ENCODE measurements at places on chromosomes 7 and 10.

GRCh38 chr10:132506711-132507408 is 30.7 kb upstream of the INPP5A start:
- DNase-seq: no peak

DNA sequence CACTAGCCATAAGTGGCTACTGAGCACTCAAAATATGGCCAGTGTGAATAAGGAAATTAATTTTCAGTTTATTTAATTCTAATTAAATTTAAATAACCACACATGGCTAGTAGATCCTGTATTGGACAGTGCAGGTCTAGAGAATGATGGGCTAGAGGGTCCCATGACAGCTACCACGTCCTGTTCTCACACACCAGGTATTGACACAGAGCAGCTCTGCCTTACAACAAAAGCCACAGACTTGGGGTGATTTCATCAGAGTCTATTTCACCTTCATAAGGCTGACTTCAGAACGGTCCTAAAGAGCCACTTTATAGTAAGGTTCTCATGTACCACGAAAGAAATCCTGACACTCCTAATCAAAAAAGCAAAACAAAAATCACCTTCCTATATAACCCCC is 111.3 kb downstream of the UBE2H start:
- DNase-seq: no peak

DNA sequence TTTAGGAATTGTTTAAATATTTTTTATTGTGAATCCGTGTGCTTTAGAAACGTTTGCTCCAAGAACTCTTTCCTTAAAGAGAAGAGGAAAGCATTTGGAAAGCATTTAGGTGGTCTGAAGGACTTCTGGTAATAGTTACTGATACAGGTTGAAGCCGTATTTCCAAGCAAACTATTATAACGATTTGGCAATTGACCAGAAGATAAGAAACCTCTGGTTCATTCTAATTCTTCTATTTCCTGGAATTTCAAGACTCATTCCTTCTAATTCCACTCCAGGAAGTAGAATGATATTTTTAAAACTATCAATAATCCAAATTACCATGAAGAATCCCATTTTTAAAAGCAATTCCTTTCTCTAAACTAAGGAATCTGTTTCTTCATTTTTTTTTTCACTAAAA is 158.9 kb upstream of the AGR3 start:
- DNase-seq: no peak

DNA sequence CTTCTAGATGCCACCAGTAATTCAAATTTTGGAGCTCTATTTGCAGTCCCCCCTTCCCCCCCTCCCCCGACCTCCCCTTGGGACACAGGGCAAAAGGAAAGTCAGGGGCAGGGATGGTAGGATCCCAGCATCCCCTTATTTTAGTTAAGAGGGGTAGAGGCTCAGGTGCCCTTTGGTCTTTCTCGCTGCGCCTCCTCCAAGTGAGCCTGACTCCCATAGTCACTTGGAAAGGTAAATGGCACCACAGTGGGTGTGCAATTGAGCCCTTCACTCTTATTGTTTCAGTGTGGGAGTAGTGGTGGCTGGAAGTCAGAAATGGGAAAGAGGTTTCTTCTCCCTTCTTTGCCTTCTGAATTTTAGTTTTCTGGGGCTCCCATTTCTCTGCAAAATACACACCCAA is 8.2 kb upstream of the FEZF1 start:
- DNase-seq: no peak

DNA sequence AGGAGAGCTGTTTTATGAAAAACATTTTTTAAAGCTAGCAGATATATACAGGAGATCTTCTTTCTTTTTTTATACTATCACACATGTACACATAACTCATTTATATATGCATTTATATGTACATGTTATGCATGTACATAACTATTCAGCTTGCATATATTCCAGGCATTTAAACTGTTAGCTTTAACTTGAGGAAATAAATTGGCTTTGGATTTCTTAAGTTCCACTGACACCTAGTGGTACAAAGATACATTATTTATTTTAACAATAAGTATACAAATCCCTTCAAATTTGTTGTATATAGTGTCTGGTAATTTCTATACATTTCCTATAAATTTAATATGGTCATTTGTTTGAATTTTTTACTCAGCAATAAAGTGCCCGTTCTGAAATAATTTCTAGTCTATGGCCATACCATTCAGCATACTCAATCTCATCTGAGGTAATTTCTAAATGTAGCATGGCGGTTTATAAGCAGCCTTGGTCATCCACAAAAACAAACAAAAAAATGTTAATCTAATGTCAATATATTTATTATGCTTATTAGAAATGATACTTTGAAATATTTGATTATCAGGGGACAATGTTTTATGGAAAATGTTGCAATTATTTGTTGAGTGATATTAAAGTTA is 11.6 kb downstream of the ZDHHC6 start:
- DNase-seq: peak; percentile 37

GRCh38 chr7:34165927-34166550 is 260.7 kb downstream of the BMPER start:
- DNase-seq: peak; percentile 9

GRCh38 chr10:58952747-58953466 is 223.5 kb upstream of the PHYHIPL start:
- DNase-seq: peak; percentile 40

- DNase-seq: no peak
Observed at GRCh38 chr7:30505174-30505697, 607 bp upstream of the GGCT start.

DNA sequence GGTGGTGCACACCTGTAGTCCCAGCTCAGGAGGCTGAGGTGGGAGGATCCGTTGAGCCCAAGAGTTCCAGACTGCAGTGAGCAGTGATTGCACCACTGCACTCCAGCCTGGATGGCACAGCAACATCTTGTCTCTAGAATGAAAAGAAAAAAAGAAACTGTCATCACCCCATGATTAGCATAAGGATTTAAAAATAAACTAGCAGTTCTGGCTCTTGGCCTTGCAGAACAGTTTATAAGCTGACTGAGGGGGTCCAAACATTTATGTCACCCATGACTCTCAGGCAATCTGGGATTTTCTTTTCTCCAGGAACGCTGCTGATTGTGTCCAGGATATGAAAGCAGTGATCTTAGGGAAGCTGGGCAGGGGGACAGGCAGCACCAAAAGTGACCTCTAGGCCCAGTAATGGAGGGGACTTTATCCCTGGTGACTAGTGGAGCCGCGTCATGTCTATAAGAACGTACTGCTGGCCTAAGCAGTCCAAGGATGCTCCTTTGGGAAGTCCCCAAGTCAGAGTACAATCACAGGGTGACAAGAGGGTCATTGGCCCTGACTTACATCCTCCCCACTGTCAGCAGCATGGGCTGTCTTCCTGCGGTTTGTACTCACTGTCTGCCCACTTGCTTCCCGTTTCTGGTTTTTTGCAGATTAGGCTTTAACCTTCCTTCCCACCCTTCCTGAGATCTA is 177.4 kb downstream of the ARHGAP12 start:
- peak; percentile 73 for DNase-seq

- peak; percentile 23 for DNase-seq
Observed at GRCh38 chr7:24778543-24779282, 21.4 kb upstream of the GSDME start.

GRCh38 chr7:12765431-12766100 is 78.1 kb downstream of the ARL4A start:
- DNase-seq: no peak

GRCh38 chr10:34359435-34359813 is 455.7 kb downstream of the PARD3 start:
- DNase-seq: no peak

GRCh38 chr10:6211671-6212635 is 9.2 kb downstream of the PFKFB3 start:
- no peak for DNase-seq

- no peak for DNase-seq
Observed at GRCh38 chr10:131892806-131893675, 7.8 kb upstream of the PPP2R2D start.

DNA sequence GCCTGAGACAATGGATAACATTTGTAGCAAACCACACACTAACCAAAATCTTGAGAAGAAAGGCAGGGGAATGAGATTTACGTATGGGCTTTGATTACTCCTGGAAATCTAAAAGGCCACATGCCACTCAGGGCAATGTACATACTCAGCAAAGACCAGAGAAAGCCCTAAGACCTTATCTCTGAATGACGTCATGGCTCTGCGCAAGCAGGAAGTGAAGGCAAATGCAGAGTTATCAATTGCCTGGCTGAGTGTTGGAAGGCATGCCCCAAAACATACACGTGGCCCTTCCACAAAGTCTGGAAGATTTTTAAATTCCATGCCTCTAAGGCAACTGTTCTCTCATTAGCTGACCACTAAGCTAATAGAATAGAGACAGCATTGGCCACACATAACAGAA is 90.9 kb upstream of the NRBF2 start:
- DNase-seq: no peak

DNA sequence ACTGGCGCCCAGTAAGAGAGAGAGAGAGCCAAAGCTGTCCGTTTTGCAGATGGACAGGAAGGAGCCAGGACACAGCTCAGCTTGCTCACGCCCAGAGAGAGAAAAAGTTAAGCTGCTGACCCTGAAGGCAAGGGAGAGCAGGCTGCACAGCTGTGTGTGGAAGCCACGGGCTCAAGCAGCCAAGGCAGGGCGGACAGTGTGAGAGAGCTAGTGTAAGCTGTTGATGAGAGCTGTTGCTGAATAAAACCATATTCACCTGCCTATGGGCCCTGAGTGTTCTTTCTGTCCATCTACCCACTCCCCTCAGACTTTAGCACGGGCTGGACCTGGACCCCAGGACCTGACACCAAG is 5.4 kb downstream of the INMT start:
- DNase-seq: no peak

- DNase-seq: peak; percentile 72
Observed at GRCh38 chr10:33336582-33337325, 2.3 kb upstream of the NRP1 start.

GRCh38 chr10:100828738-100829096 is 83.3 kb downstream of the PAX2 start:
- DNase-seq: no peak

DNA sequence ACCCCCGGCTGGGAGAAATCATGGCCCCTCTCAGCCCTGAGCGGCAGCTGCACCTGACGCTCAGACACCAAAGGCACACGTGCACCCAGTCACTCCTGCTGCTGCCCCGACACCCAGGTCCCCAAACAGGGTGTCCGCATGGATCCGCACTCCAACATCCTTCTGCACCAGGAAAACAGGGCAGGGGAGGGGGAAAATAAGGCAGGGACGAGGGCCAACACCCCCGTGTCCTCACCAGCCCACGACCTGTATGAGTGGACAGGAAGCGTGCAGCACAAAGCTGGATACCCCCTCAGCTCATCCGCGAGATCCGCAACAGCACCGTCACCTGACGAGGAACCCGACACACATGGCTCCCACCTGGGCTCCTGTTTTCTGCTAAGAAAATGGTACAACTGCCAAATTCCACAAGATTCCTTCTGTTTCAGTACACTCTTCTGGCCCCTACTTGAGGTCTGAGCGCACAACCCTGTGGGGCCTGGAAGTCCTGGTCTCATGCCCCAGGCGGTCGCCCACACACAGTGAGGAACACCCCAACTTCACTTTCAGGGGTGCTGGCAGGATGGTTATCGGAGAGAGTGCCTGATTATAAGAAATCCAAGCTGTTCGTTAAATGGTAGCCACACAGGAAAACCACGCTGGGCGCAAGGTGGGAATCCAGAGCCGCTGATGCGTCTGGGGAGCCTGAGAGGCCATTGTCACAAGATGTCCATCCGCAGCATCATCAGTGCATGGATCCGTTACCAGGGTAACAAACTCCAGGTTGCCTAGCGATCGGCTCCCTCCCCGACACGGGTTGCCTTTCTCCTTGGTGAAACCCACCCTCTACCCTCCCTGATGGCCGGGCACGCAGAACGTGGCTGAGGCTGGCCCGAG is 63.6 kb downstream of the ZRANB1 start:
- DNase-seq: no peak

All from KBM-7 (cell line).